ENCODE measurements at places on chromosomes 3 and 15.

GRCh38 chr3:190532731-190533203 lies 18.9 kb downstream of the IL1RAP start:
- no peak for DNase-seq

GRCh38 chr15:55434989-55435825 lies 26.9 kb downstream of the PIERCE2 start:
- no peak for DNase-seq

DNA sequence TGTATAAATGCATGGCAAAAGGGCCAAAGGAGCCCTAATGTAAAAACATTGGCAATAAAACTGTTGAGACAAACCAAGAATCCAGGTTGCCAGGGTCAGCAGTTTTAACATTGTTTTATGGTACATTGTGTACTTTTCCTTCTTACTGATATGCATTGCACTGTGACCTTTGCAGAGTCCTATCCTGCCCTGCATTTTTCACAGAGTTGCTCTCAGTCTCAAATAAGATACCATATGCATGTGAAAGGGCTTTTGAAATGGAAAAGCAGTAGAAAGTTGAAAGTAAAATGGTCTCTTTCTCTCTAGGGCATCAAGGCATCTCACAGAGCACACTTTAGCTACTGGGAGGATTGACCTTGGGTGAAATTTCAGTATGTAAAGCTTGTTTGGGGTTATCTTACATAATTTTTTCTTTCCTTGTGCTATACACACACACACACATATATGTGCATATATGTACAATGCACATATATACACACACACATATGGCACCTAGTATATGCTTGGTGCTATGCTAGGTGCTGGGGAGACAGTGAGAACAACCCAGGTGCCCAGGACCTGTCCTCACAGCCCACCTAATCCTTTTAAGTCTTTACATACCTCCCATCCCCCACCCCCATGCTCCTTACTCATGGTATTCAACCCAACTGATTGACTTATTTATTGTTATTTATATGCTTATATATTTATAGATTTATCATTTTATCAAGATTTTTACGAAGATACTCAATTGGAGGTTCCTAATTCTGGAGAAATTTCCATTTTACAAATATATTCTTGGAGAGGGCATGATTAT lies 1.2 kb upstream of the PPP2R3A start:
- DNase-seq: no peak

DNA sequence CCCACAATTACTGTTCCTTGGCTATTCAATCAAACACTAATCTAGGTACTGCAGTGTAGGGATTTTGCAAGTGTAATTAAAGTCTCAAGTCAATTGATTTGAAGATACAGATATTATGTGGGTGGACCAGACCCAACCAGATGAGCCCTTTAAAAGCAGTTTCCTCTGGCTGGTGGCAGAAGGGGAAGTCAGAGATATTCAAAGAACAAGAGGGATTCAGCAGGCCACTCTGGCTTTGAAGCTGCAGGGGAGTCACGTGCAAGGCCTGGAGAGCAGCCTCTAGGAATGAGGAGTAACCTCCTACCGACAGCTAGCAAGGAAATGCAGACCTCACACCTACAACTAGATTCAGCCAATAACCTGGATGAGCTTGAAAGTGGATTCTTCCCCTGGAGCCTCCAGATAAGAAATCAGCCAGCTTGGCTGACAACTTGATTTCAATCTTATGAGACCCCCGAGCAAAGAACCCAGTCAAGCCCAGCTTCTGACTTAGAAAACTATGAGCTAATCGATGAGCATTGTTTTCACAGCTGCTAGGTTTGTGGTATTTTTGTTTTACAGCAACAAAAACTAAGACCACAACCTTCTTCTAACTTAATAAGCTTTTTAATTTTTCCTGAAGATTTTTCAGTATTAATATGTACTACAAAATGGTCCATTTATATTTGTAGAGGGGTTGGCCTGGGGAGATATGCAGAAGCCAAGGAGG lies 13.4 kb downstream of the HACD2 start:
- no peak for DNase-seq

DNA sequence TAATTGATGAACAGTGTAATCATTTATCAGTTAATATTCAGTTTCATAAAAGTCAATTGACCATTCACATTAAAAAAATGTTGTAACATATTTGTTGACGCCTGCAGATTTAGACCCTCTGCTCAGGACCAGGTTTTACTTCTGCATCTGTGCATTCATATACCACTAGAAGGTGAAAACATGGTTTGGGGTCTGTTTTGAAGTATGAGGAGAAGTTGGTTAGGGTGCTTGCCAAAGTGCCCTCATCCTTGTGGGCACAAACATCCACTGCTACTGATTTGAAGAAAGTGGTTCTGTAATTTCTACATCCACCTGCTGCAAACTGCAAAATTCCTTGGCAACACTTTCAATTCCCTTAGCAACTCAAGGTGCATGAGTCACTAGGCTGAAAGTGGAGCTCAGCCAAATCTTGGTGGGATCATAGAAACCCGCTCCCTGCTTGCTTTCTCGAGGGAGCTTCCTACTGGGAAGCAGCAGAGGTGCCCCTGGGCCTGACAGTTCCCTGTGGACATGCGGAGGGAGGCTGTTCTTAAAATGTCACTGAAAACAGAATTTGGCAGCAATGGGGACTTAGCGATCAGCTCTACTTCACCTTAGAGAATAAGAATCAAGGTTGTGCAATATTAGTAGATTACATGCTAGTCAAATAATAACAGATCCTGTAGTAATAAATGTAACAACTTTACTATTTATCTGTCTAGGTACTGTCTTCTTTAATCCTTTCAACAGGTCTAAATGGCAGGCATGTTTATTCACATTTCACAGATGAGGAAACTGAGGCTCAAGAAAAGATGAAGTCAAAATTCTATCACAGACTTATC lies 301.0 kb upstream of the TBL1XR1 start:
- DNase-seq: no peak

GRCh38 chr3:22971497-22971896 lies 231.6 kb upstream of the UBE2E2 start:
- no peak for DNase-seq

GRCh38 chr3:65714134-65714533 lies 324.6 kb downstream of the MAGI1 start:
- no peak for DNase-seq

DNA sequence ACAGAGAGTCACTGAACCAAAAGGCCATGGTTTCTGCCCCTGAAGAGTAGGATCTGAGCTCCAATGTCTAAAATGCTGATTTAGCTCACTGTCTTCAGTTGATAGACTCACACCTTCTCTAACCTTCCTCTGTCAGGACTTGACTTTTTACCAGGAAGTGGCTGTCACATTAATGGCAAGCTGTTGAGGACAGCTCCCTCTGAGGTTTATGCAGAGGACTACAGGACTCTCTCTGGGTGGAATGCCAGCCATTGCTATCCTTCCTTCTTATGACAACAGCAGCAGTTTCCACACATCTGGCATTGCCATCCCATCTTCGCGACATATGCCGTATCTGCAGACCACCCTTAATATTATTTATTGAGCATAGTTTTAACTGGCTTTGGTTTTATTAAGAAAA lies 103.8 kb upstream of the PRICKLE2 start:
- no peak for DNase-seq

GRCh38 chr3:5022187-5022965 lies 43.1 kb downstream of the BHLHE40 start:
- no peak for DNase-seq

GRCh38 chr15:56795502-56795901 lies 62.2 kb upstream of the ZNF280D start:
- DNase-seq: no peak

GRCh38 chr3:23324745-23325144 lies 121.6 kb downstream of the UBE2E2 start:
- DNase-seq: no peak

DNA sequence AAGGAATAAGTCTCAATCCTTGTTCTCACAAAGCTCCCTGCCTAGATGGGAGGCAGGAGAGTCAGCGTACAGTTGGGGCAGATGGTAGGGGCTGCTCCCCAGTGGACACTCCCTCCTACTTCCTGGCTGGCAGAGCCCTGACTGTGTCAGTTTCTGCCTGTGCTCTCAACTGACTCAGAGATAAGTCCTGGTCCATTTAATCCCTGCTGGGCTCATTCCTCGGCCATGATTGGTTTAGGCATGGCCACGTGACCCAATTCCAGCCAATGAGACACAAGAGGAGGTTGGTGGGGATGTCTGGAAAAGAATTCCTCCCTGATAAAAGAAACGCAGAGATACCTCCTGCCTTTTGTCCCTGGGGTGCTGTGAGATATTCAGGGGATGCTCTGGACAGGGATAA lies 118.1 kb upstream of the SLC6A11 start:
- DNase-seq: no peak

- no peak for DNase-seq
Observed at GRCh38 chr3:146421819-146422759, 47.3 kb downstream of the PLSCR2 start.

DNA sequence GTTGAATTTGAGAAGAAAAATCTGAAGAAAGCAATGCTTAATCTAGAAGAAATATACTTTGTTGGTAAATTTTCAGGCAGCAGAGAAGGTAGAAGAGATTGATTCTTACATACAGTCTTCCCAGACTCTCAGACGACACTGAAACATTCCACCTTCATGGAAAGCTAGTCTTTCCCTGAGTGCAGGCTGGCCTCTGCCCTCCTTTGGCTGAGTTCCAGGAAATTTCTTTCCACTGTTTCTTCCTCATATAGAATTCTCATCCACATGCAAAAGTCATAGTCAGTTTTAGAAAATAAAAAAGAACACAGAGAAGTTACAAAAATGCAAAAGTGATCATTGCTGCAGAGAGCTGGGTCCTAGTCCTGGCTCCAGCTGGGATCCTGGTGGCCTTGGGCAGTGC lies 142.5 kb upstream of the PRR23C start:
- no peak for DNase-seq

DNA sequence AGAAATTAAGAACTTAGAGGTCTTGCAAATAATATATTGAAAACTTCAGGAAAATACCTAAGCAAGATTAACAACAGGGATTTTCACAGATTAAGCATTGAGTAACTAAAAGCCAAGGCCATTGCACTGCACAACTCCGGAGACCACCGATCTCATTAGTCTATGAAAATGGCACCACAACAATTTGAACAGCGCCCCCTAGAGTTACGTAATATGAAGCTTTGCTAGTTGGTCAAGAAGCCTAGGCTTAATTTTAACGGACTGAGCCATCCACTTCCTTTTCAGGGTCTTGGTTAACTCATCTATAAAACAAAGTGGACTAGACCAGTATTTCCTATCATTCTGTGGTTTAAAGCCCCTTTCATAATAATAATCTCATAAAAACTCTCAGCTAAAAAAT lies 24.8 kb downstream of the TMEM212 start:
- DNase-seq: no peak

DNA sequence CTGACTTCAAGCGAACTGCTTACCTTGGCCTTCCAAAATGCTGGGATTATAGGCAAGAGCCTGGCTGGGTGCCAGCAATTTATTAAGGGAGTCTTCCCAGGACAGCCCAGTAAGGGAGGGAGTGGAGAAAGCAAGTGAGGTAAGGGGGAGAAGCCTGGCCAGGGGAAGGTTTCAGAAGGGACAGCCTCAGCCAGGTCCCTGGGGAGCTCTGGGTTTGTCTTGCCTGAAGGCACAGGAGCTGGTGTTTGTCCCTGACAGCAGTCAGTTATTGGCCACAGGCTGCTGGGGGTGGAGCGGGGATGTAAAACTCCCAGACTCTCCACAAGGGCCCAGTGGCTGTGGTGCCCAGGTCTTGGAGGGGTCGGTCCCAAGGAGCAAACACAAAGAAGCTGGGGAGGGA lies 33.0 kb upstream of the CDCP1 start:
- DNase-seq: no peak

DNA sequence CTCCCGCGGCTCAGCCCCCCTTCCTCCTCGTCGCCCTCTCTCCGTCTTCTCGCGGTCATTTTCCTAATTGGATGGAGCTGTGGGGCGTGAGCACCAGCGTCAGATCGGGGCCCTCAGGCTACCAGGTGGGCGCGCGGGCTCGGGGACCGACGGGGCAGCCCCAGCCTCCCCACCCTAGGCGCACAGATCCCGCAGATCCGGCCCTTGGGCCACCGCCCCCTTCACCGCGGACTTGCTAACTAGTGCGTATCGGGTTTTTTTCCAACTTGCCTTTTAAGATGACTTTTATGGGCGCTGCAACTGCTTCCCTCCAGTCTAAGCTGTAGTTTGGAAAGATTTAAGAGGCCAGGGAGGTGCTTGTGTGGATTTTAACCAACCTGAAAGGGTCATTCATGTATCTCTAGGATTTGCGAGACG lies 1.3 kb downstream of the ZNF710 start:
- peak; percentile 53 for DNase-seq

GRCh38 chr15:82847703-82848102 lies 38.3 kb downstream of the WHAMM start:
- no peak for DNase-seq

DNA sequence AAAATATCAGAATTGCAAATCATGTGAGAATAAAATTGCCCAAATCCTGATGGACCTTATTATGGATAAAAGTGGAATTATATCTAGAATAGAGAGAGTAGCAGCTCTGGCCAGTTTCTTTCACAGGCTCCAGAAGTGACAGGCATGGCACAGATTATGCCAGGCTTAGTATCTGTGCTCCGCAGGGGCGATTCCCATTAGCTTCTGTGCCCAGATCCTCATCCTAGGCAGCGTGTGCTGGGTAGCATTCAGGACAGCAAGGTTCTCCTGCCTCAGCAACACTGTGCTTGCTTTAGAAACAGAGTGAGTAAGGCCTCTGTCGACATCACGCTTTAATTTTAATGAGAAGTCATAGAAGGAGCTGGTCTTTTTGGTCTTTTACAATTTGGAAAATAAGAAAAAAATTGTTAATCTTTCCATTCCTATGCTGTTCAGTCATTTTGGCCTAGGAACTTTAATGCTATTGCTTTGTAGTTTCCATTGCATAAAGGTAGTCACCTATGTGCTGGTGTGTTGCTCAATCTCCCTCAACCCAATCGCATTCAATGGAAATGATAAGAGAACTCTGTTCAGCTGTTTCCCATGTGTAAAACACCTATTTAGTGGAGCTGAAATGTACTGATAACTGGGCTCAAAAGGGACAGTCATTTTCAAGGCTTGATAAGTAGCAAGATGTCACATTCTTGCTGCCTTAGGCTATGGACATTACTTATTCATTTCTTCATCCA lies 770.1 kb downstream of the AGBL1 start:
- no peak for DNase-seq

GRCh38 chr15:87608238-87609028 lies 648.1 kb downstream of the NTRK3 start:
- DNase-seq: no peak

DNA sequence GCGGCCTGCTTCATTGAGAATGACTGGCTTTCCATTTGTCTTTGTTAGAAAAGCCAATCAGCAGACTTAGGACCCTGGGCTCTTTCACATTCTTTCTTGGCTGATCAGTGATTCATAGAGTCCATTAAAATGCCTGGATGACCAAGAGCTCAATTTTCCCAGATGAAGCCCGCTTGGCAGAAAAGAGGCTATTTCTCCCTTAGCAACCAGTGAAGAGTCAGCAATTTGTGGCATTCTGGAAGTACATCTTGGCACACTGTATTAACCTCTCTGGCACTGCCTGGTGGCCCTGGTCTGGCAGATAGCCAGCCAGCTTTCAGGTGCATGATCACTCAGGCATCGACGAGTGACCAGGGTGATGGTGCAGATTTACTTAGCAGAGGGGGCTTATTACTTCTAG lies 145.7 kb upstream of the PLAAT1 start:
- DNase-seq: no peak
